ENCODE measurements at places on chromosomes 12 and 14. TPM values are rescaled to one million over a fixed set of nuclear protein-coding genes. Genes with fewer than 3 reads are reported as not detected.

SMCO2 gene
- not detected for total RNA-seq

CPNE6 gene
- not detected for total RNA-seq

STON2 gene
- total RNA-seq: 94.1 TPM

OTUB2 gene
- 4.8 TPM for total RNA-seq

CLECL1 gene
- not detected for total RNA-seq

PLCZ1 gene
- 3.0 TPM for total RNA-seq

DPF3 gene
- 1.9 TPM for total RNA-seq

TTC9 gene
- 1.8 TPM for total RNA-seq

OTX2 gene
- not detected for total RNA-seq

KRT6C gene
- total RNA-seq: 29.5 TPM

LBHD2 gene
- total RNA-seq: not detected

NAP1L1 gene
- 381 TPM for total RNA-seq

LRP1-AS gene
- total RNA-seq: not detected

REP15 gene
- total RNA-seq: 2.0 TPM

CLEC12A gene
- not detected for total RNA-seq

LRFN5 gene
- total RNA-seq: 0.33 TPM

ALG10 gene
- 18.7 TPM for total RNA-seq

MSRB3 gene
- total RNA-seq: 40.1 TPM

CLEC1B gene
- total RNA-seq: not detected

VASH1 gene
- total RNA-seq: 0.27 TPM

APOLD1 gene
- total RNA-seq: 1.5 TPM

TTC7B gene
- total RNA-seq: 29.3 TPM

FOXN3 gene
- total RNA-seq: 17.0 TPM

BDKRB1 gene
- 4.8 TPM for total RNA-seq

MIPOL1 gene
- 11.2 TPM for total RNA-seq

DIO2 gene
- total RNA-seq: not detected

IGFBP6 gene
- 125 TPM for total RNA-seq

CCDC38 gene
- total RNA-seq: 0.17 TPM

OLR1 gene
- total RNA-seq: not detected

GUCY2C gene
- total RNA-seq: not detected

TSPAN9 gene
- 29.2 TPM for total RNA-seq

MRPL51 gene
- total RNA-seq: 51.7 TPM

Measured in mammary epithelial cell (primary cell).